ENCODE measurements at places on chromosomes 5 and 9.

DNA sequence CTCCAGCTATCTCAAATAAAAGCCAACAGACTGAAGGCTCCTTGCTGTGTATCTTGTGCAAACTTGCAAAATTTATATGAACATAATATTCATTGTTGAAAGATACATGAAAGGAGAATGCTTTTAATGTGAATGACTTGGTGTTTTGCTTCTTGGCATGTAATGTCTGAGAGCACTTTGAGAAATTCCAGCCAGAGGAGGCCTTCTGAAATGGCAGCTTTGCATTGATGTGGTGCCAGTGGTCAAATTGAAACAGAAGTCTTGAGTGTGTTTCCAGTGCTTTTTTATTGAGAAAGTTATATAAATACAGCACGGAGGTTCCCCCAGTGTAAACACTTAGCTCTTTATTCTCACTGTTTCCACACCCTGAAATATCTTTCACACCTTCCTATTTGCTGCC is 182.1 kb downstream of the ADCY2 start:
- no peak for DNase-seq

DNA sequence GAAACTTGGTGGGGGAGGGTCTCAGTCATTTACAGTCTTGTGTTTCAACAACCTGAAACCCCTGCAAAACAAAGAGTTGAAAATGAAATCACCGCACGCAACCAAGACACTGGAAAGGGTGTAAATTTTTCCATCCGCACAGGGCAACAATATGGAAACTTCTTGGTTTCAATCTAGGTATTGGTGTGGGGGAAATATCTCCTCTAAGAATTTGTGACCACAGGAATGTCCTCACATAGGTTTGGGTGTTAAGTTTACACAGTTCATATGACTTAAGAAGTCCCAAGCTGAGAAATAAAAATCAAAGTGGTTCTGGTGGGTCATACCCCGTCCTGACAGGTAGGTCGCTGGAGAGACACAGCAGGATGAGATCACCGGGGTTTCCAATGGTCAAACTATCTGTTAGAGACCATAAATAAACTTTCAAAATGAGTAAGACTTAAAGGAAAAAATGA is 51.9 kb upstream of the PIP5K1B start:
- no peak for DNase-seq

DNA sequence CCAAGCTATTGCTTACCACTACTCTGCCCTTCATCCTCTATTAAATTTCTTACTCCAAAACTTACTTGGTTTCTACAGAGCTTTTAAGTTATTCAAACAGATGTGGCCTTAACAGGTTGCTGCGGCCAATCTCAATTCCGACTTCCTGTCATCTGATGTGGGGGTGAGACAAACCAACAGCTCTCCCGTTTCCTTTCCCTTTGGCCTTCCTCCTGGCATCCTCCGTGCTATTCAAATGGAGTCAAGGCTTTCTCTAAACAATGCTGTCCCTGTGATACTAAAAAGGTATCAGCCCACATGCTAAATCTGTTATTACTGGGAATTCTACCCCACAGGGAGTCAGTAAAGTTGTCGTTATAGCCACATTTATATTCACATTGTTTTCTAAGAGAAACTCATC is 11.8 kb downstream of the RBM18 start:
- no peak for DNase-seq

- no peak for DNase-seq
These were observed 369.0 kb downstream of the KIAA0825 start for GRCh38 chr5:94249430-94249829.

DNA sequence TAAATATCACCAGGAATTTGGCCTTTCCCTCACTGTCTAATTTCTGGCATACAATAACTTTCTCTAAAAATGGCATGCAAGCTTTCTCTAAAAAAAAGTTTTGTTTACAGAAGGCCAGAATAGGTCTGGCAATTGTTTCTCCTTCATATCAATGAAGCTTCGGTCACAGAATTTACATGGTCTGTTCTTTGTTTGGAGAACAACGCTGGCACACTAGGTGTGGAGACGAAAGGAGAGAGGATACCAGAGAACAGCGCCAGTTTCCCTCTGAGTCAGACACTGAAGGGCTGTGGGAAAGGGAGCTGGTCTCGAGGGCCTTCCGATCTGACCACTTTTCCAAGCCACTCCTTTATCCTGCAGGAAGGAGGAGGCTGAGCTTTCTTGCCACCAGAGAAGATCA is 60.1 kb upstream of the ITGA1 start:
- DNase-seq = no peak

DNA sequence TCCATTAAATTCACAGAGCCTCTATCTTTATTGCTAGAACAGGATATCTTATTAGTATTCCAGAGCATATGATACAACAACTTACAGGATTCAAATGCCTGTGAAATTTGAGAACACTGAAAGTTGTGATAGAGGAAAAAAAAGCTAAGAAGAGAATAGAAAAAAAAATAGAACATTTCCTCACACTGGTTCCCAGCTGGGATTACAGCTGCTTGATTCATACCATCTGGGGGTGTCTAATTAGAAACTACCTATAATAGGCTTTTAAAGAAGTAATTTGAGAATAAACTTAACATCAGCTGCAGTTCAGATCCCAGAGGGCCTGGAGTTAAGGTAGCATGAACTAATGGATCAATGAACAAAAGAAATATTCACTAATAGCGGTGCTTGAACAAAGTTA is 922.0 kb downstream of the CDH12 start:
- DNase-seq = no peak

All from activated T-helper 1 cell treated with anti-CD3 and anti-CD28 coated beads, Interleukin-2, amount 50 U/mL, for 16 hours (primary cell).